ENCODE measurements at places on chromosomes 7 and 10.

DNA sequence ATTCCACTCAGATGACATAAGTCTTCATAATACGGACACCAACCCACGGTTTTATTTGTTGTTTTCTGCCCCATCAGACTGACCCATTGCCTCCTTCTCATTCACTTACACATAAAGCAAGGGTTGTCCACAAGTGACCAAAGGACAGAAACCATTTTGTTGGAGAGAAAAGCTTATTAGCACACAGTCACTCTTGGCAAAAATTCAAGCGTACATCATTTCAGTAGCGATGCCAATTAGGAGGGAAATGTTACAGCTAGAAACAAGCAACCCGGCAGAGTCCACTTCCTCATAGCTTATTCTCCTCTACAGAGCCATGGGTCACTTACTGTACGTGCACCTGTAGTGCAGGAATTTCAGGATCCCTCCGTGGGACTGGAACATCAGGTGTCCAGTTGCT lies 23.0 kb downstream of the ABLIM1 start:
- peak; percentile 84 for DNase-seq

GRCh38 chr7:98474558-98474957 lies 73.7 kb upstream of the BAIAP2L1 start:
- DNase-seq, result no peak

GRCh38 chr10:1448252-1448930 lies 288.9 kb downstream of the ADARB2 start:
- DNase-seq, result peak; percentile 92

- DNase-seq, result no peak
These were observed 8.7 kb upstream of the UNC5B start for GRCh38 chr10:71203716-71204115.

- DNase-seq, result no peak
These were observed 55.0 kb downstream of the CCNY start for GRCh38 chr10:35391153-35391953.

GRCh38 chr10:89042562-89042961 lies 52.0 kb downstream of the FAS start:
- DNase-seq, result no peak

DNA sequence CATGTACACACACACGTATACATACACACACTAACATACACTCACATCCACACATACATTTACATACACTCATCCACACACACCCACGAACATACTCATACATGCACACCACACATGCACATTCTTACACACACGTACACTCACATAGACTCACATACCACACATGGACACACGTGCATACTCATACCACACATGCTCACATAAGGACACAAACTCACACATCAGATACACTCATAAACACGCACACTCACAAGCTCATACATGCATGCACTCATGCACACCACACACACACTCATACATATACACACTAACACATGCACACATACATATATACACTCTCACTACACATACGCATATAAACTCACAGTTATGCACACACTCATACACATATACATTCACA lies 1.2 kb upstream of the CALN1 start:
- no peak for DNase-seq

GRCh38 chr7:140667476-140667875 lies 5.3 kb upstream of the ADCK2 start:
- DNase-seq, result no peak

DNA sequence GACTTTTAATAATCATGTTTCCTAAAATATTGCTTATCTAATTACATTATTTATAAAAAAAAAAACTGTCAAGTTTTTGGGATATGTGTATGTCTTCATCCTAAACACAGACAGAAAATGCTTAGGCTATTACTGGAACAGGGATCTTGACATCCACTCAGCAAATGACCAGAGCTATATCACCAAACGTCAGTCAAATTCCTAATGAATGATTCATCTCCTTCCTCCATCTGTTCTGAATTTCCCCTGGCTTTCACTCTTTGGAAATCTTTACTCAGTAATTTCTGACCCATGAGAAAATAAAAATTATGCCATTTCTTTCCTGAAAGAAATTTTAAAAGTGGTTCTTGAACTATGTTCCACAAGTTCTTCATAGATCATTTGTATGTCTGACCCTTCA lies 552.4 kb upstream of the KCND2 start:
- DNase-seq, result no peak

DNA sequence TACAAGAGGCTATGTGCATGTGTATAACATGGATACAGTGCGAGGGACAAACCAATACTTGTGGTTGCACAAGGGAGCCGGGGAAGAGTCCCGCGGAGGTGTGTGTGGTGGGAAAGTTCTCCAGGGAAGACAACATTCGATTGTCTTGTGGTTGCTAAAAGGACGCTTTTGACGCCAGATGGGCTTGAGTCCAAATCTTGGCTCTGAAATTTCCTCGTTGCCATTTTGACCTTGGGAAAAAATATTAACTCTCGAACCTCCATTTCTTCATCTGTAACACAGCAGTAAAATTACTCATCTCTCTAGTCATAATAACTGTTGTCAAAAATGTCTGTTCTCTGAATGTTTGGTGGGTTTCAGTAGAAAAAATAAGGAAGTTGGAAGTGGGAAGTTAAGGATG lies 16.5 kb downstream of the PLXDC2 start:
- DNase-seq, result no peak

DNA sequence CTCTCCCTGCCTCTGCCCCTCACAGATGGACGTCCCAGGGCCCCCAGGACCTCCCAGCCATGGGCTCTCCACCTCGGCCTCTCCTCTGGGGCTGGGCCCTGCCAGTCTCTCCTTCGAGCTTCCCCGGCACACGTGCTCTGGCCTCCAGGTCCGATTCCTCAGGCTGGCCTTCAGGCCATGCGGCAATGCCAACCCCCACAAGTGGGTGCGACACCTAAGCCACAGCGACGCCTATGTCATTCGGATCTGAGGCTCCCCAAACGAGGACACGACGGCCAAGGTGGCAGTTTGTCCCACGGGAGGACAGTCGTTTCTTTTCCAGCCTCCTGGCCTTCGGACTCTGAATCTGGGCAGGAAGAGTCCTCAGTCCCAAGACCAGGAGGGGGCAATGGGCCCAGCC lies 5.2 kb downstream of the AP4M1 start:
- DNase-seq, result no peak

GRCh38 chr7:24981171-24981951 lies 1.4 kb upstream of the OSBPL3 start:
- no peak for DNase-seq

DNA sequence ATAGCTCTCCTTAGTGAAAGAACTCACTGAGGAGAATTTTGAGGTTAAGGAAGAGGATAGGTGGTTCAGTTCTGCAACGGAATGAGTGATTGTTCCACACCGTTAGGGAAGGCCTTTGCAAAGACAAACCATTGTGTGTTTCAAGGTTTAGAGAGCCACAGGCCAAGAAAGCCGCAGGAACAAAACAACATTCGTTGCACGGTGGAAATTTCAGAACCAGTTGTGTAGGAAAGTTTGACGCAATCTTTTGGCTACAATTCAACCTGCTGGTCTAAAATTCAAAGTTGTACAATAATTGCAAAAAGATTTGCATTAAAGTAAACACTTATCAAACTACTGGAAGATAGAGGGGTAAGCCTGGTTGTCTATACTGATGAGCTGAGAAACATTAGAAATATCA lies 91.4 kb downstream of the FAM107B start:
- no peak for DNase-seq

- no peak for DNase-seq
These were observed 124.9 kb downstream of the CSTF2T start for GRCh38 chr10:51574248-51575048.

- no peak for DNase-seq
These were observed 515.7 kb downstream of the RPS24 start for GRCh38 chr10:78549140-78549935.

- DNase-seq, result no peak
These were observed 17.0 kb downstream of the FAM131B start for GRCh38 chr7:143345428-143345900.

DNA sequence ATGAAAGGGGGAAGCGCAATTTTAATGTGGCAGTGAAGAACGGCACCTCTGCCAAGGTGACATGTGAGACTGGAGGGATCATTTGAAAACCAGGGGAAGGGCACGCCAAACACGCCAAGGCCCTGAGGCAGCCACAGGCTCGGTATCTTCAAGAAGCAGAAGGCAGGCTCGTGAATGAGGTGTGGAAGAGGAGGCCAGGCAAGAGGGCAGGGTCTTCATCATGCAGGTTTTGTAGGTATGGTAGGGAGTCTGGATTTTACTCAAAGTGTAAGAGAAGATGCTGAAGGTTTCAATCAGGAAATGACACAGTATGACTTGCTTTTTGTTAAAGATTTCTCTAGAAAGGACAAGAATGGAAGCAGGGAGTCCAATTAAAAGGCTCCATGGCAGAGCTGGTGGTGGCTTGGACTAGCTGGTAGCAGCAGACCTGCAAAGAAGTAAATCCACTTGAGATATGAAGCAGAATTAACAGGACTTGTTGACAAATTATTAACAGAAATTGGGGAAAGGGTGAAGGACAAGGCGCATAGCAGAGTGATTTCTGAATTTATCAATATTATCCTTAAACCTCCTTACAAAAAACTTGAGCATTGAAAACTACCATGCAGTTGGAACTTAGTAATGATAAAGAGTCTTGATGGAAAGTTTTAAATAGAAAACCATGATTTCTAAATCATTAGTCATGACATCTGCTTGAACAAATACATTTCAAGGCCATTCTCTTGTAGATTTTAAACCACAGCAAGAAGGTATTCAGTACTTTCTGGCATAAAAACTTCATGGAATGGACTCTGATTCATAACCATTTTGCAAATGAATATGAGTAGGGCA lies 70.4 kb downstream of the COA1 start:
- no peak for DNase-seq
